ENCODE measurements at places on chromosomes 5 and 9. TPM values are rescaled to one million over a fixed set of nuclear protein-coding genes. Genes with fewer than 3 reads are reported as not detected.

Gene HRCT1
- 9.0 TPM for total RNA-seq

Gene PSD2
- total RNA-seq, result not detected

Gene ZNF366
- 8.9 TPM for total RNA-seq

Gene FAM13B
- total RNA-seq, result 20.4 TPM

Gene GABRA6
- not detected for total RNA-seq

Gene PCDHB8
- total RNA-seq, result 1.8 TPM

Gene TMC1
- total RNA-seq, result not detected

Gene C9orf152
- total RNA-seq, result not detected

Gene PRRX2
- 0.20 TPM for total RNA-seq

Gene CARD9
- 0.79 TPM for total RNA-seq

Gene GLDC
- total RNA-seq, result not detected

Gene C9orf153
- 0.42 TPM for total RNA-seq

Gene GLRX
- 106 TPM for total RNA-seq

Gene GNA14
- total RNA-seq, result 1.7 TPM

Gene STC2
- total RNA-seq, result 6.8 TPM

Gene CCDC183
- 2.2 TPM for total RNA-seq

Gene GZMA
- total RNA-seq, result 0.87 TPM

Gene ANKRD18A
- 1.4 TPM for total RNA-seq

Gene PCDHGA12
- 5.1 TPM for total RNA-seq

Gene FNIP1
- 33.8 TPM for total RNA-seq

Gene CKMT2
- total RNA-seq, result 2,067 TPM

Gene STPG3
- total RNA-seq, result 0.69 TPM

Gene TMEM252
- total RNA-seq, result not detected

Data from left ventricle myocardium superior (tissue), 1 donor.